IMR-90 (cell line): ENCODE measurements at places on chromosomes 13 and 19. TPM values are rescaled to one million over a fixed set of nuclear protein-coding genes. Genes with fewer than 3 reads are reported as not detected.
A peak's percentile ranks its signal among the peaks of the same experiment; 100 is the strongest.

ZNF787 gene
- 4.8 and 5.6 TPM in 2 replicates for total RNA-seq

LILRA1 gene
- not detected in 2 replicates for total RNA-seq

GRIN2D gene
- under 0.01 TPM in 2 replicates for total RNA-seq

ATP4A gene
- not detected in 2 replicates for total RNA-seq

PRTN3 gene
- not detected in 2 replicates for total RNA-seq

GRCh38 chr13:101555610-101556009 is 103.1 kb downstream of the ITGBL1 start:
- DNase-seq: no peak

DNA sequence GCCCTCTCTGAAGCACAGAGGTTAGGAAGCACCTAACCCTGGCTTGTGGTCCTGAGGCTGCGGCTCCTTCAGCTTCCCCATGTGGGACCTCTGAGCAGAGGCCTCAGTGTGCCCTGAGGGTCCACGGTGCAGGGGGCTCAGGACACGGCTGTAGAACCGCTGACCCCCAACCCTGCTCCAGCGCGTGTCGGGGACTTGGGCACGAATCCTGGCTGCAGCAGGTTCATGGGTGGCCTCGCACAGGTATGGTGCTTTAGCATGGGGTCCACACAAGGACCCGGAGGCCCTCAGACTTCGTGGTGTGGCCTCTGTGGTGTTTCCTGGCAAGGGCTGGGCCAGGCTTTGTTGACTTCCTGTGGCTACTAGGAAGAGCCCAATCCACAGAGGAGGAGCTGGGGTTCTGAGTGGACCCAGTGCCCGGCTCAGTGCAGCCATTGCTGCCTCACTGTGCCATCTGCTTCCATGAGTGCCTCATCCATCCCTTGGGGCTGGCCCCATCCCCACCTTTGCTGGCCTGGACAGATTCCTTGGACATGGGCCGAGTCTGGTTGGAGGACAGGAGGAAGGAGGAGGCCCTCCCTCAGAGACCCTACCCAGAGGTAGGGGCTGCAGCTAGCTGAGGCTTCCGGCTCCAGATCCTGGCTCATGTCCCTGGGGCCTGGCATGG is 24.5 kb downstream of the ZBTB7A start:
- DNase-seq: no peak

DNA sequence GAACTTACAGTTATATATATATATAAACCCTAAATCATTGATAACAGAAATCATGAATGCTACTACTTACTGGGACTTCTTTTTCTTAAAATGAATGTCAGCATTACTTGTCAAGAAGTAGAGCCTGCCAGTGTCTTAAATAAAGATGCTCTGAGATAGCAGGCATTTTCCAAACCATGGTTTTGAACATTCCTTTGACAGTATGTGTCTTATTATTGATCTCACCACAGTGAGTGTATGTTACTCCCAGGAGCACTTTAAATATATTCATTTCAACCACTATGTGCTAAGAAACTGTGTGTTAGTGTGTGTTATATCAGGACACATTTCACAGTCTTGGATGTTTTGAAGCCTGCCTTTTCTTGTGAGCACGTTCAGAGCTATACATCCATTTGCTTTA is 28.2 kb downstream of the TNFRSF19 start:
- peak; percentile 70 for DNase-seq

GRCh38 chr13:90445179-90445578 is 902.3 kb upstream of the MIR17HG start:
- peak; percentile 90 for DNase-seq

- DNase-seq: peak; percentile 74
Measured at GRCh38 chr19:8334458-8335342, 8.4 kb downstream of the KANK3 start.

DNA sequence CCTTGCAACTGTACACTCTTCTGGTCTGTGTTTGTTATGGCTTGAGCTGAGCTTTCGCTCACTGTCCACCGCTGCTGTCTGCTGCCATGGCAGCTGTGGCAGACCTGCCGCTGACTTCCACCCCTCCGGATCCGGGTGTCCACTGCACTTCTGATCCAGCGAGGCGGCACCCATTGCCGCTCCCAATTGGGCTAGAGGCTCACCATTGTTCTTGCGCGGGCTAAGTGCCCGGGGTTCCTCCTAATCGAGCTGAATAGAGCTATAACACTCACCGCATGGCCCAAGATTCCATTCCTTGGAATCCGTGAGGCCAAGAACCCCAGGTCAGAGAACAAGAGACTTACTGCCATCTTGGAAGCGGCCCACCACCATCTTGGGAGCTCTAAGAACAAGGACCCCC is 2.2 kb upstream of the PSMC4 start:
- no peak for DNase-seq

- no peak for DNase-seq
Measured at GRCh38 chr13:44818016-44818415, 171.3 kb downstream of the NUFIP1 start.

GRCh38 chr13:42239161-42239560 is 32.8 kb upstream of the AKAP11 start:
- DNase-seq: no peak

- peak; percentile 25 for DNase-seq
Measured at GRCh38 chr13:67134417-67135129, 95.6 kb downstream of the PCDH9 start.

DNA sequence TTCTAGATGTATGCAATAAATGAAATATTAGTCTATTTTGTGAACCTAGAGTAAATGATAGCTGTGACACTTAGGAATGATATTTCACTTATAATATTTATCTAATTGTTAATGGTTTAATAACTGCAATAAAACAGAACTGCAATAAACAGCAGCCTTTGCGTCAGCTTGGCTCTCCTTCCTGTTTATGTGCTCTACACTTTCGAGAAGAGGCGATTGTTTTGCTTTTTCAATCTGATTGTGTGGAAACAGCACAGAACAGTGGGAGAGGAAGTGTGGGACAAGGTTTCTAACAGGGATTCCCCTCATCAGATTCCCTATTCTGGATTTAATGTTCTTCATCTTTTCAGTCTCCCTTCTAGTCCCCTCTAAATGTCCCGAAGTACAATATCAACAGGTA is 17.3 kb upstream of the TRPC4 start:
- DNase-seq: no peak

DNA sequence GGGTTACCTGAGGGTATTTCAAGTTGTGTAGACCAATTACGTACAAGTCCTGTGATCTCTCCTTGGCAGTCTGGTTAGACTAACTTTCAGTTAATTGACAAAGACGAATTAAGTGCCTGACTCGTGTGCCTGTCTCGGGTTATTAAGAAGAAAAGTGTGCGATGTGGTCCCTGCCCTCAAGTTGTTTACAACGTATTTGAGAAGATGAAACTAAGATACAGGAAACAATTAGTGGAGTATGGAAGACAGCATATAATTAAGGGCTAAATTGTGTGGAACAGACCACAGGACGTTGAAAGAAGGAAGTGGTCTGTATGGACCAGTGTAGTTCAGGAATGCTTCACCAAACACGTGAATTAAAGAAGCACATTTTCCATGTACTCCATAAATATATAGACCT is 49.2 kb downstream of the KLF5 start:
- no peak for DNase-seq

- no peak for DNase-seq
Measured at GRCh38 chr13:36432106-36432544, at the start of gene CCNA1. Gene CCNA1 (plus strand): TSS chr13:36432495. CDS start chr13:36433057, 562 bp downstream.

DNA sequence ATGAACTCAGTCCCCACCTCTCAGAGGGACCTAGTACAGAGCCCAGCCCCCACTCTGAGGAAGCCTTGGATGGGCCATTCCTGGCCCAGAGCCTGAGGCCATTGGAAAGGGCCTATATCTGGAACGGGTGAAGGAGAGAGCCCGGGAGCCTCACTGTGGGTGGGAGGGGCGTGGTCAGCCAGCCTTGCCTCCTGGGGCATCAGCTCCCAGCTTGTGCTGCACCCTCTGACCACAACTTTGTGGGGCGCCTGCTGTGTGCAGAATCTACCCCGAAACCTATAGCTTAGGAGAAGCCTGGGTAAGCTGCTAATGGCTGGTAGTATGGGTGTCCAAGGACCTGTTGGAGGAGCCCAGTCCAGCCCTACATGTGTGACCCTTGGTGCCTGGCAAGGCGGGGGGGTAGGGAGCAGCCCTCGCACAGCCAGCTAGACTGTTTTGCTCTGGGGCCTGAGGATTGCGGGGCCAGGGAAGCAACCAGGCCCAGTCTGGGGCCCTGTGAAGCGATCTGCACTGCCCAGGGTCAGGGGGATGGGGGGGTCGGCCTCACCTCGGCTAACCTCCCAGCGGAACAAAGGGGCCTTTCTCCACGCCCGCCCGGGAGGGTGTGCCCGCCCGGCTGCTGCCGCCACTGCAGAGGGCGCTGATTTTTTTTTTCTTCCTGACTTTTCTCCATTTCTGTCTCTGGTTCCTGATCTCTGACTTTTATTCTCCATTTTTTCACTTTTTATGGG is 42.3 kb downstream of the LYL1 start:
- no peak for DNase-seq
